ENCODE measurements at places on chromosomes 5 and 9.
A peak's percentile ranks its signal among the peaks of the same experiment; 100 is the strongest.

DNA sequence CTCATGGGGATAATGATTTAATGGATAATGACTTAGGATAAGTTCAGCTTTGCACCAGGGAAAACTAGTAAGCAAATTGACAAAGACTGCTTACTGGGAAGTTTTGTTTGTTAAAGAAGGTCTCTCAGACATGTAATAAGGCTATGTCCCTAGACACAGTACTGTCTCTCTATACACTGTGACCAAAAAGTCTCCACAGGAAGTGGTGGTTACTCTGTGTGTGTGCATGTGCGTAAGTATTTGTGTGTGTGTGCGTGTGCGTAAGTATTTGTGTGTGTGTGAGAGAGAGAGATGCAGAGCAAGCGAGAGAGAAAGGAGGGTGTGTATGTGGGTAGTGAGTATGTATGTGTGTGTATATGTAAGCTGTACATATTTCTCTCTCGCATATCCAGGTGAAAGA is 229.6 kb downstream of the GLIS3 start:
- DNase-seq: no peak

DNA sequence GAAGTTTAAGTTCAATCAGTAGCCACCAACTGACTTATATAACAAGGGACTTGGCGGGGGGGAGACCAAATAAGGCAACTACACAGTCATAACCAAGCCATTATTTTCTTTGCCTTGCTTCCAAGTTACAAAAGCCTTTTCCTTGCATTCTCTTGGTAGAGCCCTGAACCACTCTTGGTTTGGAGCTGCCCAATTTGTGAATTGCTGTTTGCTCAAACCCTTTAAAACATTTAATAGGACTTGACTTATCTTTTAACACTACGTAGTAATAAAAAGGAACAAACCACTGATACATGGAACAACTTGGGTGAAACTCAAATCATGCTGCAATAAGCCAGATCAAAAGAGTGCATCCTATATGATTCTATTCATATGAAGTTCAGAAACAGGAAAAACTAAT is 31.7 kb upstream of the MSH3 start:
- no peak for DNase-seq

DNA sequence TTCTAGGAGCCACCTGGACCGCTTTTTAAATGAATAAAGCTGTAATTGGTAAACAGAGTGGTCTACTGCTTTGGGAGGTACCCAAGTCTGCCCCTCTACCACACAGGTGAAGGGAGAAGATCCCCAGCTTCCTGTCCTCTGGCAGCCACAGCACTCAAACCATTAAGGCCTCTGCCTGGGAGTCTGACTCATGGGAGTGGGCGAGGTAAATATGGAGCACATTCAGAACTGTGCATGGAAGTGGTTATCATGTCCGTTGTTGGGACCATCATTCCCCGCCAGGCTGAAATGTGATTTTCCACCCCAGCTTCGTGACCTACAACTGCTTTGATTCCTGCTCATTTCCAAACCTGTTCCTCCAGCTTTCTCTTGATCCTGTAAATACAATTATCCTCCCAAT is 59.5 kb upstream of the ALDH1B1 start:
- DNase-seq: no peak

DNA sequence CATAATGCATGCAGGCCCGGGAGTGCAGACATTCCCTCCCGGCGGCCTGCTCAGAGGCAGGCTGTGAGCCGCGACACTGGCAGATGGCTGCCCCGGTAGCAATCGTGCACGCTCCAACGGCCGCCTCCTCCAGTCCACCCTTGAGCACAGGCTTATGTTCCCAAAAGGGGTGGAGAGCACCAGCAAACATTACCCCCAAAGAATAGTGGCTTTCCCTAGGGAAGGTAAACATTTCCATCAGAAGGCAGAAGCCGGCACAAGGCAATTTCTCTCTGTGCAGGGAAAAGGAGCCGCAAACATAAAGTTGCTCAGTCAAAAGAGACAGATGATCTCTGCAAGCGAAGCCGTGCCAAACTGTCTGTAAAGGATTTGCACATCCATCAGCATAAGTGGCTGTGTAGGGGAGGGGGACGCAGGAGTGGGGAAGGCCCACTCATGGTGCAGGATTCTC is 92.5 kb downstream of the SIL1 start:
- no peak for DNase-seq

- DNase-seq: peak; percentile 44
Observed at GRCh38 chr9:93043122-93043521, 15.4 kb upstream of the SUSD3 start.

DNA sequence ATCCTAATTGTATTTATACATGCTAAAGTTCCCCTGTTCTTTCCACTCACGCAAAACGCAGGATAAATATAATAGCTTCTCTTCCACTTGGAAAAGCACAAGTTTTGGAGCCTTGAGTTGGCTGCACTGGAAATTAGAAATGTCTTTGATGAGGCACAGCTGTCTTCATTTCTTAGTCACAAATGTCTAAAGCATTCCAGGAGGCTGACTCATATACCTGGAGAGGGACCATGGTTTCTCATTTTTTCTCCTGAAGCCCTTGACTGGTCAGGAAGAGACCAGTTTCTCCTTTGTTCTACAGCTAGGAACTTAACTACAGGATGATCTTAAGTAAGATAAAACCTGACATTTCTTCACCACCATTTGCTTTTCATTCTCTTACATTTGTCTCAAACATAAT is 16.2 kb downstream of the MTX3 start:
- DNase-seq: no peak

DNA sequence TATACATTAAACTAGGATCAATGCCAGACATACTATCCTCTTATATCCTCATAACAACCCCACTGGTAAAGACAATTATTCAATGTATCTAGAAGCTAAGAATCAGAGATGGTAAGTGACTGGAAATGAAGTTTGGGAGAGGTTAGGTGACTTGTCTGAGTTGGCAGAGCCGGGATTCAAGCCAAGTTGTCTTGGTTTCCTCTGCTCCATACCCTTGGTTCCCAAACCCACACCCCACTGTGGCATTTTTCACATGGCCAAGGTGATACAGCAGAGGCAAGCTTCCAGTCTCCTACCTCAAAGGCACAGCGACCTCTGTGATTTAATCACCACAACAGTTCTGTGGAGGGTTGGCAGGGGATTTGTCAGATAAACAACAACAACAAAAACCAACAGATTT is 34.7 kb upstream of the ADRB2 start:
- DNase-seq: no peak

- peak; percentile 9 for DNase-seq
Observed at GRCh38 chr9:82490019-82490499, 501.5 kb downstream of the SPATA31D1 start.

GRCh38 chr5:177980743-177981151 is 15.3 kb downstream of the PROP1 start:
- no peak for DNase-seq

DNA sequence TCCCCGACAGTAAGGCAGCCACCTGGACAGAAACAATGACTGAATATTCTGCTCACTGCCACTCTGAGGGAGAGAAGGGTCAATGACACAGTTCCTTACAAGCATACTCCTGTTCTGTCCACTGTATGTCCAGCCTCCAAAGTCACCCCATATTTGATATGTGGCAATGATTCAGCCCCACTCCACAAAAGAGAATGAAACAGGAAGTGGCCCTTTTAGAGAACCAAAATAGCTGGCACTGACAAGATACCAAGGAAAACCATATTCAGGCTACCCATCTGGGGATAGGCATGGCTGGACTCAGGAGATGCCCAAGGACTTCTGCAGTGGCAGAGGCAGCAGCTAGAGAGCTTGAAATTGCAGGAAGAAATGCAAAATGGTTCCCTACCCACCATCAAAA is 12.8 kb upstream of the GFRA3 start:
- no peak for DNase-seq

DNA sequence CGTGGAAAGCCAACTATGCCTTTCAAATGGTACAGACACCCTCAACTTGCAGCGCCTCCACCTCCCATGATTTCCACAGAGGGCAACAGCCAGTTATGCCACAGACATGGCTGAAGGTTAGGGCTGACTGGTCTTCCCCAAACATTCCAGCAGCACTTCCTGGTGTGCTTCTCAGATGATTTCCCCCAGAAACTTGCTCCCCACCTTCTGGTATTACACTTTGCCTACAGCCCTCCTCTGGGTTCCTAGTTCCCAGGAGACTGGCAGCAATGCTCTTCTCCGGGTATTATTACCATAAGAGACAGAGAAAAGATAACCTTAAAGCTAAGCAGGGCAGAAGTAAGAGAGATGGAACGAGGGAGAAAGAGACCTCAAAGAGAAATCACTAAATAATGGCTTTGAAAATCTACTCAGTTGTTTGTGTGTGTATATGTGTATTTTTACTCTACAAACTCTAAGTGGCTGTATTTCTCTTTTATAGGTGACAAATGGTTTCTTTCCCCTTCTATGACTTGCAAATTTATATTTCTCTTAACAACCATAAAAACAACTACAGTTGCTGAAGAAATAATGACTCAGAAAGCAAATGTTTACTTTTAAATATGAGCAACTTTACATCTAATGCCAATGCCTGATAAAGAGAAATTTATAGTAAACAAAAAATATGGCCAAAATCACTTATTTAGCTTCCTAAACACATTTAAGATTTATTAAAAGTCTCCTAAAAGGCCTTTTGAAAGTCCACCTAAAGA is 133.8 kb downstream of the PDE4D start:
- no peak for DNase-seq

DNA sequence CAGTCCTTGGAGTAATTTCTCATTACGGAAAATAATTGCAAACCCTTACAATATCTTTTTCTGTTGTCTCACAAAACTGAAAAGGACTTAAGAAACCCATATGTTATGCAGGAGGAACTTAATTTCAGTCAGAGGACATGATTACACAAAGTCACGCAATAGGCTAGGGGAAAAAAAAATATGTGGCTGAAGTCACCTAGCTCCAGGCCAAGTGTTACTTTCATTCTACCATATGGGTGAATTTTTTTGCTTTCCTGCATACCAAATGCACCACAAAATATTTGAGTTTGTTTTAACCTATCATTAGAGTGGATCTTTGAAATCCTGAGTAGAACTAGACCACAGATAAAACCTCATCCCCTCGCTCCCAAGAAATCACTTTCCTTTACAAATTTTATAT is 523.5 kb downstream of the CAAP1 start:
- DNase-seq: no peak

DNA sequence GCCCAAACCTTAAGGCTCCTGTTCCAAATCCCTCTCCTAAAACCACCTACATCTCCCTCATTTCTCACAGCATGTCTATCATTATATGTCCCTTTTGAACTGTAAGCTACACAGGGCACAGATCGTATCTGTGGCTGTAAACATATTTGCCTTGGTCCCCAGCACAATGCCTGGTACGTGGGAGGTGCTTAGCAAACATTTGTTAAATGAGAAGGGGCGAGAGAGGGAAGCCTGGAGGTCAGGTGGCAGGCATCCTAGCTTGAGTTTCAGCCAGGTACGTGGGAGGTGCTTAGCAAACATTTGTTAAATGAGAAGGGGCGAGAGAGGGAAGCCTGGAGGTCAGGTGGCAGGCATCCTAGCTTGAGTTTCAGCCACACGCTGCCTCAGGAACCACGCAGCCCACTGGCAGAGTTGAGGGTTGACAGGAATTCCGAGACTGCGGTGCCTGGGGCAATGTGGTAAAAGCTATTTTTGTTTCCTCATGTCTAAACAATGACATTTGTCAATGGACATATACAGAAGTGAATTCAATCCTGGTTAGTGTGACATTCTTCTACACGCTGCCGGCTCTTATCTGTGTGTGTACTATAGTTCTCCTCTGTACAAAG is 113.6 kb downstream of the EFNA5 start:
- DNase-seq: peak; percentile 61

DNA sequence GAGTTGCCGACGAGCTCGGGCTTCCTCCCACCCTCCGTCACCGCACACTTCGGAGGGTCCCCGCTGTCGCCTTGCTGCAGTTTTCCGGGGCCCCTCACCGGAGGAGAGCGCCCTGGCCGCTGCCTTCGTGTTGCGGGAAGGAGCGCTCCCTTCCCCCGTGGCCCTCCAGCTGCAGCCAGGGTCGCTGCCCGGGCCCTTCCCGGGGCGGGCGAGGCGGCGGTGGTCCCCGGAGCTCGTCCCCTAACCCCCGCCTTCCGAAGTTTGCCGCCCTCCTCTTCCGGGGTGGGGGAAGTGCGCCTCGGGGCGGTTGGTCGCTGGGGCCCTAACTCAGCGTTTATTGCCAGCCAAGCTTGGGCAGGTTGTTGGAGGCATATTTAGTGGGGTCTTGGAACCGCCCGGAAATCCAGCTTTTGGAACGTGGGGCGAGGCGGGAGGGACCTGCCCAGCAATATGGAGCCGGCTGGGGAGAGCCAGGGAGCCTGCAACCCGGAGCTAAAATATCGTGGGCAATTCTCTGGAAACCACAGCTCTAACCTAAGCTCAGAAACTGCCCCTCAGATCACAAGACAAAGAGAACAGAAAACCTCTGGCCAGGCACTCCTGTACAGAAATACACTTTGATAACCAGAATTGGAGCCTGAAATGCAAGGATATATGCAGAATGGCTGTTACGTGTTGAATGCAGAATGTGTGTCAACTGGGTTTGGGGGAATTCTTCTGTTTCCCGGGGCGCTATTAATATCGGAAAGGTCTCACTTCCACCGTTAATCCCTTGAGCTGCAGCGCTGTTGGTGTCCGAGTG is 890 bp downstream of the PIK3R1 start:
- peak; percentile 79 for DNase-seq

DNA sequence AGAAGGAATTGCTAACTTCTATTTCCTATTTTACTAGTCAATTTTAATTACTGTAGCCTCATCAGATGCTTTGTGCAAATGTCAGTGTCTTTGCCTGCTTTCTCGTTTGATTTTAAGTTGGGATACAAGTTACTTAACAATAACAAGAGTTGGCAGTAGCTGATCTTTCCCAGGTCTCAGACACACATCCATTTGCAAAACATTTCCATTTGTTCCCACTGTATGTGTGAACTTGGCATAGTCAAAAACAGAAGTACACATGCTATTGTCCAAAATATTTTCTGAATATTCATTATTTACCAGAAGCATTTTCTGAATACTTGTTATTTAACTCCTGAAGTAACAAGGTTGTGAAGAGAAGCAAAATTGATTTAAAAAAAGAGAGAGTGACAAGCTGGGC is 35.0 kb upstream of the NAA35 start:
- no peak for DNase-seq

DNA sequence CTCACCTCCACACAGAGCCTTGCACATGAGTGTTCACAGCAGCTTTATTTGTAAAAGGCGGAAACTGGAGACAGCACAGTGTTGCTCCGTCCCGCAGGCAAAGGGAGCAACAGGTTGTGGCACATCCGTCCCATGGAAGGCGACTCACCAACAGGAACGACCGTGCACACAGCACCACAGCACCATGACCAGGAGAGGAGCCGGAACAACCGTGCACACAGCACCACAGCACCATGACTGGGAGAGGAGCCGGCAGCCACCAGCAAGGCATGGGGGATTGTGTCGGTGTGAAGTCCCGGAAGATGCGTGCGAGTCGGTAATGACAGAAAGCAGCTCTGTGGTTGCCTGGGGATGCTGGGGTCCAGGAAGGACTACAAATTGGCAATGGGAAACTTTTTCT is 158.5 kb downstream of the C9orf50 start:
- no peak for DNase-seq

Data from RPMI8226 (cell line).